ENCODE measurements at places on chromosomes 2 and 18. TPM values are rescaled to one million over a fixed set of nuclear protein-coding genes. Genes with fewer than 3 reads are reported as not detected.

GRCh38 chr2:44200759-44201158 is 32.1 kb downstream of the PPM1B start:
- no peak overlapping the region for H3K27ac ChIP-seq
- H3K4me1 ChIP-seq: no peaks in the 10 kb centered on the region
- H3K4me3 ChIP-seq: no peak overlapping the region
- no peak for DNase-seq
- no peaks in the 10 kb centered on the region for H3K27me3 ChIP-seq
- no peaks in the 10 kb centered on the region for H3K36me3 ChIP-seq

DNA sequence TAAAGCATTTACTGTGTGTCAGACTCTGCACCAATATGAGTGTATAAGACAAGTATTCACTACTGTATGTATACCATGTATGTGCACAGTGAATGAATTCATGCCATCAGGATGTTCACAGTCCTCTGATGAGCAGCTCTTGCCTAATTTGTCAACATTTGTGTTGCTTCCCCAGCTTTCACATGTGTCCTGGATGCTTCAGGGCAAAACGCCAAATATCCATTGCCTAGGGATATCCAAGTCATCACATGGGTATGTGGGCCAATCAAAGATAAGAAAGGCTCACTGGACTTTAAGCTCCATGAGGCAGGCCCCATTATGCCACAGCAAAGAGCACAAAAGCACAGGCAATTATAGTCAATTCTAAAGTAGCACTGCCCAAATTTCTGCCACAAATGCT is 134.2 kb upstream of the CHAC2 start:
- H3K27ac ChIP-seq: no peak overlapping the region
- no peaks in the 10 kb centered on the region for H3K27me3 ChIP-seq
- H3K4me3 ChIP-seq: no peak overlapping the region
- H3K36me3 ChIP-seq: no peaks in the 10 kb centered on the region
- DNase-seq: no peak
- H3K4me1 ChIP-seq: no peaks in the 10 kb centered on the region

Gene DUSP2
- total RNA-seq: 1.9 TPM

- H3K4me3 ChIP-seq: no peak overlapping the region
- no peak for DNase-seq
- no peak overlapping the region for H3K27ac ChIP-seq
- H3K27me3 ChIP-seq: no peaks in the 10 kb centered on the region
- no peaks in the 10 kb centered on the region for H3K36me3 ChIP-seq
These were observed 144.8 kb downstream of the LDLRAD4 start for GRCh38 chr18:13363359-13363758.

DNA sequence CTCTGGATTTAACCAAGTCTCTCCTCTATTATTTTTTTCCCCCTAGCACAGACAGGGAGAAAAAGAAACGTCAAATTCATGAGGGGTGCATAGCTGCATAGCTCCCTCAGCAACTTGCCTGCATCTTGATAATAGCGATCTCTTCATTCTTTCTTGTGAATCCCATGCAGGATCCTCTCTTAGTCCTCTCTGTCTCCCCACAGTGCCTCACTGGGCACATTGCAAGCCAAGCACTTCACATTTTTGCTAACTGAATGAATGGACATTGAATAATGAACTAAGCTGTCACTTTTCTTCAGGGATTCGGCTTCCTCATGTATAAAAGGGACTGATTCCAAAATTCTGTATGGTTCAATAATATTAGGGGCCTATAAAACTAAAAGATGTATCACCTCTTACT is 2.9 kb upstream of the EPB41L3 start:
- H3K4me1 ChIP-seq: no peaks in the 10 kb centered on the region
- DNase-seq: no peak
- H3K27me3 ChIP-seq: peaks cover 16% of the 10 kb centered on the region
- no peak overlapping the region for H3K4me3 ChIP-seq
- no peak overlapping the region for H3K27ac ChIP-seq
- H3K36me3 ChIP-seq: no peaks in the 10 kb centered on the region

DNA sequence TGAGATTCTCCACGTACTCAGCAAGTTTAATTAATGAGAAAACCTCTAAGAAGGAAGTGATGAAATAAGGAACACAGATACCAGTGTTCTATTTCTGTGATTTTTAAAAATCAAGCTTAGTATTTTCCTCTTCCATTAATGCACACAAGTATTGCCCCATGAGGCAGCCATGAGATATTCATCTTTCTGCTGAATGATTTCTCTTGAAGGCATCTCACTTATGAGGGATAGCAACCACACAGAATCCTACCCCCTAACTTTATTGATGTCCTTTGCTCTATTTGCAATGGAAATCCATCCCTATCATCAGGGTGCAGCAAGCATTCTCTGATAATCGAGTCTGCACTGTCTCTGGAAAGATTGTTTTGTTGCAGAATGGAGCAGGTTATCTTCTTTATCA is 244.1 kb upstream of the NRP2 start:
- H3K27me3 ChIP-seq: no peaks in the 10 kb centered on the region
- no peak for DNase-seq
- H3K36me3 ChIP-seq: no peaks in the 10 kb centered on the region
- no peak overlapping the region for H3K27ac ChIP-seq
- no peak overlapping the region for H3K4me3 ChIP-seq
- H3K4me1 ChIP-seq: no peaks in the 10 kb centered on the region

Gene CYS1
- total RNA-seq: 1.6 TPM
